ENCODE measurements at places on chromosomes 7 and 10.

GRCh38 chr7:149828357-149829309 lies 9.5 kb upstream of the ZNF862 start:
- DNase-seq = no peak

DNA sequence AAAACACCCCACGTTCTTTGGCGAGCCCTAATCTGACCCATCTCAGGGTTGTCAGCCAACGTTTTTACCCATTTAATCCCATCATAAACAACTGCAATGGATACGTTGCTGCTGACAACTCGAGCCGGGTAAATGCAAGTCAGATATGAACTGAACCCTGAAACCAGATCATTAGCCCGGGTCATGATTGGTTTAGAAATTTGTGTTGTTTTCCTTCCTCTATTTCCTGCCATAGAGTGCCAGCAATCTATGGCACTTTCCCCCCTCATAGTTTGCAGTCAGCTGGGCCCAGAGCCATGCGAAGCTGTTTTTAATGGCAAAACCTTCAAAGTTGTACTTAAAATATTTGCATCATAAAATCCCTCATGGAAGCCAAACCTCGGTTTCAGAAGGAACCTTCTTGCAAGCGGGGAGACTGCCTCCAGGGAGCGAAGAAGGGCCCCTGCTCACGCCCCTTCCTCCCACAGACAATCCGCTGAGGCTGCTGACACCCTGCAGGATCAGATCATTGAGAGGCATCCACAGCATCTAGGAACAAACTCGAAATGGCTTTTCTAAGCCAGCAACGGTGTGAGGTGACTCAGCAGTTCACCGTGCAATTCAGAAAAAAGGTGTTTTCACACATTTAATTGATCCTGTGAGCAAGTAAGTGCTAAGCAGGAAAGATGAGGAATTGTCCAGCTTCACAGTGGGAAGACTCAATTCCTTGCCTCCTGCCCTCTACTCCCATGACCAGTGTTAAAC lies 710.1 kb downstream of the PARD3 start:
- no peak for DNase-seq

DNA sequence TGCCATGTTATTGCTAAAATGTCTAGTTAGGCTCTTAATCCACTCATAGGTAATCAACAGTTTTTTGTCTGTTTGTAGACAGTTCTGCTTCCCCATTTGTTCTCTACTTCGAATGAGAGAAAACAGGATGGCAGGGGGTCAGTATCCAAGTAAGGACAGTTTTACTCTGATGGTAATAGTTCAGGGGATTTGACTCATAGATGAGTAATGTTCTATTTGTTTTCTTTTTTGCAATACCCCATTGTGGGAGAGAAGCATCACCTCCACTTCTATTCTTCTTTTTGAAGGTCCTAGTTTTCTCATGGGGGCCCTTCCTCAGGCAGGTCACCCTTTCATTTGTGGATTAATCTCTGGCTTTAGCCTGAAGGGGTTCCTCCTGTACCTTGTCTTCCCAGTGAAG lies 13.9 kb downstream of the PCLO start:
- no peak for DNase-seq

DNA sequence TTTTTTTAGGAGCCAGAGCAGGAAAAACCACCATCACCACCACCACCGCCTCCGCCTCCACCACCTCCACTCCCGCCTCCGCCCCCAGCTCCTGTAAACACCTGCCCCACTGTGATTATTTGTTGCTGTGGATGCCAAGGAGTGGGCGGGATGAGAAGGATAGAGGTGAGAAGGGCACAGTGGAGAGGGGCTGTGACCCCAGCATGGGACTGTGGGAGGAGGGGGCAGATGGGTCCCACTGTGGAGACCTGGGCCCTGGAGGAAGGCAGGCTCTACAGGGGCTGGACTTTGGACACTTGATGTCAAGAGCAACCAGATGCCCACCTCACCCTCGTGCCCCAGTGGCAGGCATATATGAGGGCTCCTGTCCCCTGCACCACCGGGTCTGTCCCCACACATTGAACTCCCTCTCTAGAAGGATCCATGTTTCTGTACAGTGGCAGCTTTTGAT lies 24.7 kb downstream of the ANTXRL start:
- no peak for DNase-seq

DNA sequence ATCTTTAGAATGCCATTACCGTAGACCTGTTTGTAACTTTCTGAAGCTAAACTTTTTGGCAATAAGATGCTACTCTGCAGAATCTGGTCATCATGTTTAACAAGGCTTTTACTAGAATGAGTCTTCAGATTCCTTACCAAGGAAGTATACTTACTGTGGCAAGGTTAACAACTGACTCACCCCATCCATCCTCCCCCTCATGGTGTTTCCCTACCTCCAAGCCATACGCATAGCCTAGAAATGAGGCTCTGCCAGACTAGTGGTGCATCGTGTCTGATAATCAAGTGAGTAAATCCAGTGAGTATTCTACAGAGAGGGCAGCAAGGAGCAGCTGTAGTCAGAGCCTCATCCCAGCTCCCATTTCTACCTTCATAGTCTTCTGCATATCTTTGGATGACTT lies 223.6 kb downstream of the IPMK start:
- no peak for DNase-seq

DNA sequence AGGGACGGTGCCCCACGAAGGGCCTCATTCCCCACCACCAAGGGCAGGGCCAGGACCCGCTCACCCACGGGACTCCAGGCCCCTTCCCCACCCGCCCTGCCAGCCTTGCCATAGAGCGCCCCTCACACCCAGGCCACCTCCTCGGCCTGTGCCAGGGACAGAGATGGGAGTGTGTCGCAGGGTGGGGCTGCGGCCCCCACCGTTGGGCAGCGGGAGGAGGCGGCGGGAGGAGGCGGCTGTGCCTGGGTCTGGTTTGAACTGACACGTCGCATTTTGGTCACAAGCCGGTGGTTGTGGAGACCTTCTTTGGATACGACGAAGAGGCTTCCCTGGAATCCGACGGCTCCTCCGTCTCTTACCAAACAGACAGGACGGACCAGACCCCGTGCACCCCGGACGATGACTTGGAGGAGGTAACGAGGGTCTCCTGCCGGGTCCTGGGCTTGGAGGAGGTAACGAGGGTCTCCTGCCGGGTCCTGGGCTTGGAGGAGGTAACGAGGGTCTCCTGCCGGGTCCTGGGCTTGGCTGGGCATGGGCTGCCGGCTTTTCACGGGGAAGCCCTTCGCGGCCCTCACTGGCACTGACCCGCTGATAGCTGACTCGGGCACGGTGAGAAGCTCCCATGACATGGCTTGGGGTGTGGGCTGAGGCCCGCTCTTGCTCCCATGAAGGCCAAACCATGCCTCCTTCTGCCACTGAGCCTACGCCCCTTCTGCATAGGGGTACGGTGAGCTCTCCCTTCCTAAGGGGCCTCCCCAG lies 46.4 kb upstream of the DPYSL4 start:
- peak; percentile 3 for DNase-seq

DNA sequence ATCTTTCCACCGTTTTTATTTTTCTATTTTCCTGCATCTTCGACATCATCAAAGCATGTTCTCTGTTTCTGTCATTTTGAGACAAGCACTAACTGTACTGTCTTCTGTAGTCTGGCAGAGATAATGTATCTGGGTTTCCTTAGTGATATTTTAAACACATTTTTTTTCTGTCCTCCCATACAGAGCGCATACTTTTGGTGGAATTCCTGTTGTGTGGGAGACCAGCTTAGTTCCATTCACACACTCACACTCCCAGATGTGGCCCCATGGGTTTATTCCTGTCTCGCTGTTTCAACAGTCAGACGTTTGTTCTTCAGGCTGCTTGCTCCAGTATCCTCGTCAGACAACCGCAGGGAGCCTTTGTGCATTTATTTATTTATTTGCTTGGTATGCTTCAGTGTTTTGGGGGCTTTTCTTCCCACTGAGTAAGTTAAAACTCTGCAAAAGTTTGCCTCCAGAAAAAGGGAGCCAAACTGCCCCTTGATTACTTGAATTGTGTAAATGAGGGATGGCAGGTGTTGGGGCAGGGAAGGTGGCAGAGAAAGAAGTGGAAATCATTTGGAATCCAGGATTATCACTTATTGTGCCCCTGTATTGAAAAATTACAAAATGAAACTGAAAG lies 456.8 kb upstream of the KLF6 start:
- no peak for DNase-seq

- no peak for DNase-seq
These were observed 30.0 kb upstream of the ZNF32 start for GRCh38 chr10:43678654-43679053.

DNA sequence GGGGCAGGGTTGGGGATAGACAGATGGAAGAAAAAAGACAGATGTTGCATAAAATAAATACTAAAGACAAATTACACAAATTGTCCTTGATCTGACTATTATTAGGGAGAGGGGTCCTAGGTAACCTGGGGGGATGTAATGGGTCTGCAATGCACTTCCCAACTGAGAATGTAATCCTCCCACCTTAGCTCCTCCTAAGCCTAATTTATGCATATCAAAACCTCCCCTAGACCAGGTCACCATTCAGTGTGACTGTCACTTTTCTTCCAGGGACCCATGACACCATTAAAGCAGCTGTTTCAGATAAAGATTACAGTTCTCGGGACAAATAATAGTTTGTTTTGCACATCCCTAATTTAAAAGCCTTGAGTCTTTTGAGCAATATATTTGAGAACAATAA lies 133.9 kb upstream of the FEZF1 start:
- no peak for DNase-seq

DNA sequence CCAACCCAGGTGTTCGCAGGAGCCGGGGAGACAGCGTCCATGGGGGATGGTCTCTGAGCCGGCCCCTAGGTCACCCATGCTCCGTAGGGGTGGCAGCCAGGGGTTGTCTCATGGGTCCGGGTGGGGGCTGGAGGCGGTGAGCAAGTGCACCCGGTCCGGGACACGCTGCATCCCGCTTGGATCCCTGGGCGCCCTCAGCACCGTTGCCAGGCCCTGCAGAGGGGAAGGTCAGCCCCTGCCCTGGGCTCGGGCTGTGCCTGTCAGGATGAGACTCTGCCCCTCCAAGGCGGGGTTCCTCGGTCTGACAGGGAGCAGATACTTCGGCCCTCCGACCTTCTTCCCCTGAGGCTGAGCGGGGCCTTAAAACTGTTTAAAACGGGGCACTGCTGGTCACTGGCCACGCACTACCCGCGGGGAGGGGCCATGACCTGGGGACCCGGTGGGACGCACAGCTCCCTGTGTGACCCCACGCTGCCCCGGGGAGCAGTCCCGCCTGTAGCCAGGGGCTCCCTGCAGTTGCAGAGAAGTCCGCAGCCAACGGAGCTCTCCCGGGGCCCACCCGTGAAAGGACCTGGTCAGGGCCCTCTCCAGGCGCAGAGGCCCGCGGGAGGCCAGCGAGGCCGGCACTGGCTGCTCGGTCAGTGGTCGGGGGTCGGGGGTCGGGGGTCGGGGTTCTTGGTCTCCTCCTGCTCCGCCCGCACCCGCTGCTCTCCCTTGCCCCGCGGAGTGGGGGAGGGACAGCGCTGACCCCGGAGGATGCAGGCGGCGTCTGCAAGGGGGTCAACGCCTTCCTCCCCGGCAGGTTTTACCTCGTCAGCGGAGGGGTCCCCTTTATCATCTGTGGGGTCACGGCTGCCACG lies 33.4 kb upstream of the KNDC1 start:
- DNase-seq = peak; percentile 3

GRCh38 chr7:75732764-75733630 lies 5.7 kb downstream of the HIP1 start:
- no peak for DNase-seq

- no peak for DNase-seq
These were observed 156.1 kb downstream of the DKK1 start for GRCh38 chr10:52469970-52470705.

DNA sequence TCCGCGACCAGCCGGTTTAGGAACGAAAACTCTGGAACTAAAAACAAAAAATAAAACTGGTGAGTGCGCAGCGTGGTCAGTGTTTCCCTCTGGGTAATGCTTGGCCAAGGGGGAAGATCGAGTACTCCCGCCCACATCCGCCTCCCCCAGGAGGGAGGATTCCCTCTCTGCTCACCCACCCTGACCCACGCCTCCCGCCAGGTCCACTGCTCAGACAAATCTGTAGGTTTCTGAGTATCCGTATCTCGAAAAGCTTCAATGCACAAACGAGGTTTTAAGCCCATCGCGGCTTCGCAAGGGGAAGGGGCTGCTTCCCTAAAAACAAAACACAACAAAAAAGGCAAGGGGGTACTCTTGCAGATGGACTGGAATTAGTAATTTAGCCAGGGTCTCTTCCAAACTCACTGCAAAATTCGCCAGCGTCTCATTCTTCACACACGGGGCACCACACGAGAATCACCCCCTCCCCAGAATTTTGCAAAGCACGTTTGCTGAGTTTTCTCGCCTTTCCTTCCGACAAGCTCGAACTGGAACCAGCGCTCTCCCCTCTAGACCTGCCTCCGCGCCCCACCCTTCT lies 75.2 kb downstream of the INSIG1 start:
- DNase-seq = no peak

DNA sequence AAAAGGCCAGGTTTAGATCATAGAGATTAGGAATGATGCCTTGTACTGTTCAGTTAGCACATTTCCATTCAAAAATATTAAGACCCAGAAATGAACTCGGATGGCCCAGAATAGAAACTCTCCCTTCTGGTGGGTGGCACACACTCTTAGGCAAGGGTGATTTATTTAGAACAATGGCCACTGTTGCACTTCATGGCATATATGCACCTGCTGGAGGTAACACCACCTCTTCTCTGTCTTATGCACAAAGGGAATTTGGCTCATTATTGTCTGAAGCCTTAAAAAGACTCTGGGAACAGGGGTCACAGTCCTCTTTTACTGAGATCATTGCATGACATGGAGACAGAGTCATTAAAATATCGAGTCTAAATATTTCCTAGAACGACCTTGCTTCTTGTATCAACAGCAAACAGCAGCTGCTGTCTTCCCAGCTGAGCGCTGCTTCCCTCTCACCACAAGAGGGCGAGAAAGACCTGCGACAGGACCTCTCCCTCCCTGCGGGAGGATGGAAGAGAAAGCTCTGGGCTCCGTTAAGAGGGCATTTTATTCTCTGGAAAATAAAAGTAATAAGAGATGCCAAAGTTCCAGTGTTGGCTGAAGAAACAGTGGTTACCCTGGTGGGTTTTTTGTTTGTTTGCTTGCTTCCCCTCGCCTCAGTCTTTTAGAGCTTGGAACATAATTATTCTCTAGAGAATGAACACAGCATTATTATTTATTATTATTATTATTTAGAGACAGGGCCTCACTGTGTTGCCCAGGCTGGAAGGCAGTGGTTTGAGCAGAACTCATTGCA lies 13.5 kb upstream of the BAMBI start:
- peak; percentile 77 for DNase-seq

- no peak for DNase-seq
These were observed 104.8 kb downstream of the JAZF1 start for GRCh38 chr7:28075674-28076358.

DNA sequence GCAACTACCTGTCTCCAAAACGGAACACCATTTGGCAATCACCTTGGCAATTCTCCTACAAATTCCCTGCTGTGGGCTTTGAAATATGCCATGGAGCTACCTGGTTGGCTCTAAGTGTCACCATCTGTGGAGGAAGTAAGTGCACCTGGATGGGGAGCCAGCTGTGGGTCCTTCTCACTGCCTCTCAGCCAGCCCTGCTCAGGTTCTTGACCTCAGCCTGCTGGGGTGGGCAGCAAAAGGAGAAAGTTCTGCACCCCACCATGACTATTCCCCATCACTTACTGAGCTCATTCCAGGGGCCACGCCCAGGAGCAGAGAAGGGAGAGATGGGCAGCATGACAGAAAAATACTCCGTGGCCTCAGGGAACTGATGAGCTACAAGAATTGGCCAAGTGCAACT lies 158.7 kb downstream of the TNS3 start:
- DNase-seq = no peak

GRCh38 chr10:32616438-32616837 lies 170.5 kb downstream of the CCDC7 start:
- DNase-seq = no peak

- no peak for DNase-seq
These were observed 57.3 kb downstream of the REEP3 start for GRCh38 chr10:63578501-63578900.
